ENCODE measurements at places on chromosomes 3 and 15. TPM values are rescaled to one million over a fixed set of nuclear protein-coding genes. Genes with fewer than 3 reads are reported as not detected.

The DPPA2 gene
- 1.2 TPM for polyA plus RNA-seq

The MORC1 gene
- polyA plus RNA-seq: 0.82 TPM

The AZI2 gene
- polyA plus RNA-seq: 86.9 TPM

The CLDN18 gene
- polyA plus RNA-seq: 1.6 TPM

The SYNM gene
- polyA plus RNA-seq: 2.2 TPM

The CPLX3 gene
- 0.13 TPM for polyA plus RNA-seq

The TP63 gene
- 2.2 TPM for polyA plus RNA-seq

The LSAMP gene
- polyA plus RNA-seq: 12.7 TPM

The ZNF770 gene
- 76.2 TPM for polyA plus RNA-seq

The LTF gene
- 3.4 TPM for polyA plus RNA-seq

The SPTSSB gene
- polyA plus RNA-seq: 10.1 TPM

The MOBP gene
- polyA plus RNA-seq: 0.12 TPM

- DNase-seq: no peak
Observed at GRCh38 chr3:143301031-143301901, 181.7 kb downstream of the CHST2 start.

DNA sequence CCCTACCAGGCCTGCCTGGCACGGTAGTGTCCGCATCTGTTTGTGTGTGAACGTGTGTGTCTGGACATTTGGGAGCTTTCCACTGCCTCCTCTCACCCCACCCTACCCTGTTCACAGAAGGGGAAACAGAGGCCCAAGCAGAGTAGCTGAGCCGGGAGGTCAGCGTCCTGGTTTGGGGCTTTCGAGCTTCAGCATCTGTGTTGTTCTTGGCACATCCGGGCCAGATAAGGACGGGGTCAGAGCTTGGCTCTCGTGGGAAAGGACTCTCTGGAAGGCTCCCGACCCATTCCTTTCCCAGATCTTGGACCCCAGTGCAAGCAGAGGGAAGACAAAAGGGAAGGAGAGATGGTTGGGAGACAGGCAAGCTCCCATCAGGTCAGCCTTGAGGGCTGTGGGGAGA, 6.3 kb upstream of the PTH1R start:
- no peak for DNase-seq

DNA sequence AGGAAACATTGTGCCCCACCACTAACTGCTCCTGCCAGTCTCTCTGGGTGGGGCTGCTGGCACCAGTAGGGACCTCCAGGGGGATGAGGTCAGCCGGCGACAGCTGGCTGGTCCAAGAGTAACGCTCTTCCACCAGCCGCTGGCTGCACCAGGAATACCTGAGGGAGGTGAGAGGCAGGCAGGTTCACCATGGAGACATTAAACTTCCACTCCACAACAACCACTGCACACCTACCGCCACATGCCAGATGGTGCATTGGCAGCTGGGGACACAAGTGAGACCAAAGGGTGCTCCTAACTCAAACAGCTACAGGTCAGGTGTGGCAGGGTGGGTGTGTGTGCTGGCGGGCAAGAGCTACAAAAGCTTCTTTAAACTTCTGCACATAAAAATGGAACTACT, 4.5 kb downstream of the POLG start:
- no peak for DNase-seq

DNA sequence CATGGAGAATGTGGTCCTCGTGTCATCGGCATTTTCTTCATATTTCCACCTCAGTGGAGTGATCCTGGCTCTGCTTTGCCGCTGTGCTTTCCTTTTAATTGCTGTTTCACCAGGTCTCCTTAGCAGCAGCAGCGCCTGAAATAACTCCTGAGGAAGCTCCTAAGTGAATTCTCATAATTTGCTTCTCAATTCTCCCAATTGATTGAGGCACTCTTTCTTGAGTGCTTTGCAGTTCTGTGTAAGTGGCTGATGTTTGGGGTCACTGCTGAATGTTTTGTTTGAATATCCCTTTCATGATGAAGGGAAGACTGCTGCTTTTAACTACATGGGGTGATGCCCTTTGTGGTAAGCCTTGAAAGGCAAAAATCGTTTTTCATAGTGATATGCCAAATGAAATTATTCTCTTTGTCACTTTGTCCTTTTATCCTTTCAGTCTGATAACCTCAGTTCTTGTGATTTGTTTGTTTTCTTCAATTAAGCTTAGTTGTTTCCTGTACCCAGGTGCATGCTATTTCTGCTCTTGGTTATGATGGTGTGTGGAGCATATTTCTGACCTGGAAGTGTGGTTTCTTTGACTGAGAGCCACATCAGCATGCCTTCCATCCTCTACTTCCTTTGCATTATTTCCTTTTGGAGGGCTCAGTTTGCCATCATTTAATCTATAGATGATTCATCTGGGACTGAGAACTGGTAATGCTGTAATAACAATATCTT, 36.7 kb downstream of the HMG20A start:
- no peak for DNase-seq

DNA sequence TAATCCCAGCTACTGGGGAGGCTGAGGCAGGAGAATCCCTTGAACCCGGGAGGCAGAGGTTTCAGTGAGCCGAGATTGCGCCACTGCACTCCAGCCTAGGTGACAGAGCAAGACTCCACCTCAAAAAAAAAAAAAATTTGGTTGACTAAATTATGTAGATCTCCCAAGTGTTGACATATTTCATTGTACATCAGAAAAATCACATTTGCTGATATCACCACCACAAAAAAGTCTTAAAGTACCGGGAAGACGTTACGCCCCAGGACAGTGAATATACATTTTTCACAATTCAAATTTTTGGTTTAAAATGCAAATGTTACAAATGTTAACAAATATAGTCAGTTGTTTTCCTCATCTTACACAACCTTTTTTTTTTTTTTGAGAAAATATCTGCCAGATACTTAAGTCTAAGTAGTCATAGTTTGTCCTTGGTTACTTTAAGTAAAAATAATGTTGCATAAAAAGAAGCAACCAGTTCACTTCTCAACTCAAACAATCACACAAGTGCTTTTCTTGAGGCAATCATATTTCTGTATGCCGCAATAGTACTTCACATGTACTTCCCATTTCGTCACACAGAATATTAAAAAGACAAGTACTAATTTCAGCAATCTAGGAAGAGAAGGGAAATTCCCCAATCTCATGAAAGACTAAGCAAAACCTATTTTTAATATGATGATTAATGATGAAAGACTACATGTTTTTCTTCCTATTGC, 41.0 kb upstream of the TCF12 start:
- no peak for DNase-seq

DNA sequence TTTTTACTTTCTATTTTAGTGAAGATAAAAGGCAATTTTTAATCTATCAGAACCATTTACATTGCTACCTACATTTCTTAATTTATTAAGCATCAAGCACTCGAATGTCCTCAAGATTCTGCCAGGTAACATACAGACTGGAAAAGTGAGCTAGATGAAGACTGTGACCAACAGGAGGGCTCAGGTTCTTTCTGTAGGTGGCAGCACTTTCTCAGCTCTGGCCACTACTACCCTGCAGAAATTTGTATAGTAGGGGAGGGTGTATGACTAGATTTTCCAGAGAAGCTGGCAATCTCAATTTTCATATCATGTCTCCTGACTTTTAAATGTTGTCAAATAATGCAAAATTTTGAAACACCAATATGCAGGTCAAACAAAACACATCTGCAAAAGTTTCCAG, 165.0 kb upstream of the SUCLG2 start:
- no peak for DNase-seq

GRCh38 chr15:58146749-58147148, 8.6 kb downstream of the AQP9 start:
- DNase-seq: peak; percentile 55

- no peak for DNase-seq
Observed at GRCh38 chr3:35785234-35785888, 146.0 kb downstream of the ARPP21 start.

DNA sequence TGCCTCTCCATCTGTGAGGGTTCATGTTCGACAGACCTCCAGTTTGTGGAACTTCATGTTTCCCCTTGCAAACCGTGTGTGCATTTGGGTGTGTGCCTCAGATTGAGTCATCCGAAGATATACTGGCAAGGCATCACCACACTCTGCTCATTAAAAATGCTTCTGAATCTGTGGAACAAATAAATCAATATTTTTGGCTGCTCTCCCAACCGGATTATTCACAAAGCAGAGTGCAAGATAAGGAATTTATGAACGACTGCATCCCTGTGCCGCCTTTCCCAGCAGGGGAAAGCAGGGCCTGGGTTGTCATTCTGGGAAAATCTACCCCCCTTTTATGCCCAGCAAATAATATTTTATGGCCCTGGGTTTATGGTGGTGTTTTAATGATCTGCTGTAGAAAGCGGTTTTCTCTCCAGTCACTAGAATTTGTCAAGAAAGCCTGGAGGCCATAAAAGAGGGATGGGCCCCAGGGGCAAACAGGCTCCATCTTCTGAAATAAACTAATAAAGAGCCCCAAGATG, 4.2 kb upstream of the WNT5A start:
- DNase-seq: no peak

DNA sequence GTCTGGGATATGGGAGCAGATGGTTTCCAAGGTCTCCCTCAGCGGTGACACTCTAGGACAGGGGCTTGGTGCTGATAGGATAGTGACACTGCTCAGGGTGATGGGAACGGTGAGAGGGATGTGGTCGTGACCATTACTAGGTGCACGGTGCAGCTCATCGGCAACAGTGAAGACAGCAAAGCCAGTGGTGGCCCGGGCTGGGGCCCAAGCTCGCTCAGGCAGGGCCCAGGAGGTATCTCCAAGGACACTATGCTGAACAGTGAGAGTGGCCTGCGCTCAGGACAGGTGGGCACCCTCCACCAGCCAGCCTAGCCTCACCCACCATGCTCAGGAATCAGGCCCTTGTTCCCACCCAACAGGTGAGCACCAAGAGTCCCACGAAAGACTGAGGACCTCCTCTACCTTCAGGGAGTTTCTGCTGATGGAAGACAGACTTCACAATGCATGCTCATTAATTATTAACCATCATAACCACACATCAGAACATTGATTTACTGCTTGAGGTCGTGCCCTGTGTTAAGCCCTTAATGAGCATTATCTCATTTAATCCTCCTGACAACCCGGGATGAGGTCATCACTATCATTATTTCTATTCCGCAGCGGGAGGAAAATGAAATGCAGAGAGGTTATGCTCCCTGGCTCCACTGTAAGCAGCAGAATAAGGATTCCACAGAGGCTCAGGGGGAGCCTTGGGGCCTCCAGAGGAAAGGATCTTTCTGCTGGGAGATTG, 269.4 kb downstream of the UACA start:
- DNase-seq: no peak

DNA sequence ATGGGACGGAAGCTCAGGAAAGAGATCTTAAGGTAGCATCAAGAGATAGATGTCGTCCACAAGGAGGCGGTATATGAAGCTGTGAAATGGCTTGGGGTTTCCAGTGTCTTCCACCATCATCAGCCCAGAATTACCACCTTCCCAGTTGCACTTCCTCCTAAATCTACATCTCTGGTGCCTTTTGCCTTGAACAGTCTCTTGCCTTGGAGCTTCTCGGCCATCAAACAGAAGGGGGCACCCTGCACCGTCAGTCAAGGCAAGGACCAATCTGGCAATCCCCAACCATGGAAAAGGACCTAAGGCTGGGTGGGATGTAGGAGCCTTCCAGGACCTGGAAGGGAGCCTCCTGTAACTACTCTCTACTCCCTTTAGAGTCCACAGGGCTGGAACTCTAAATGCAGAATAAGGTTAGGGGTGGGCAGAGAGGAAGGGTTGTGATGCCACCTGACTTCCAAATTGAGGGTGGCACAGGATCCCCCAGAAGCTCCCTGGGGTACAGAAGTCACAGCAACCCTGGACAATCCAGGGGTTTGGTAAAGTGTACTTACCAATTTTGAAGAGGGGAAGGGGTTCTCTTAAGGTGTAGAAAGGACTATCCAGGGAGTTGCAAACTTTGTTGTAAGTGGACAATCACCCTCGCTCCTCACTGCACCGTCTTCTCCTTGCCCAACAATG, 1.0 kb upstream of the RYR3 start:
- no peak for DNase-seq

DNA sequence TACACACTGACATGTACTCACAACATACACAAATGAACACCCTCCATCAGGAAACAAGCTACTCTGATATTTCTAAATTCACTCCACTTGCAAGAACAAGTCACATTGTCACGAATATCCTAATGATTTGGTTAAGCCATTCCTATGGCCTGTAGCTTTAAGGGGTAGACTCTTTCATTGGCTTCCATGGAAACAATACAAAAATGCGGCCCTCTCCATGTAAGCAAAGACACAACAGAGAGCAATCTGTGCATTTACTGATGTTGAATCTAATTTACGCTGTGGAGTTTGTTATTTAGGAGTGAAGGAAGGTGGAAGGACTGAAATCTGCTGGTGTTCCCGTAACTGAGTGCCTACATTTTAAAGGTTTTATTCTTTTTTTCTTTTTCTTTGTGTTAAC, 114.5 kb downstream of the FMN1 start:
- no peak for DNase-seq

DNA sequence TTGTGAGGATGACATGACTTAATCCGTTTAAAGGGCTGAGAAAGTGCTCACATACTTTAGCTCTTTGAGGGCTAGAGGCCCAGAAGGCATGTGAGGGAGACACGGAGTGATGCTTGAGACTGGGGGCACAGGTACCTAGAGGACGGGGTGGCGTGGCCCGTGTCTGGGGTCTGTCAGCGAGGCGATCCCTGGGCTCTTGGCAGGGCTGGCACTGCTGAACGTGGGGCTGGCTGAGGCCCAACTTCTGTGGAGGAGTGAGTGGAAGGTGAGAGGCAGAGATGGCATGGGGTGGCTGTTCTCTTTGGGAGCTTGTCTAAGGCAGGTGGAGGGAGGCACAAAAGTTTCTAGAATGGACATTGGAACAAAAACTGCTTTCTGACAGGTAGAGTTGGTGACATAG, 9.5 kb downstream of the SEMA4B start:
- no peak for DNase-seq

- no peak for DNase-seq
Observed at GRCh38 chr3:168083906-168084305, 11.8 kb downstream of the GOLIM4 start.

- DNase-seq: peak; percentile 27
Observed at GRCh38 chr3:78004571-78004970, 964.7 kb downstream of the ROBO2 start.

- DNase-seq: no peak
Observed at GRCh38 chr3:120451272-120451761, 525 bp upstream of the FSTL1 start.

- DNase-seq: no peak
Observed at GRCh38 chr3:28682121-28682520, 333.5 kb upstream of the AZI2 start.

DNA sequence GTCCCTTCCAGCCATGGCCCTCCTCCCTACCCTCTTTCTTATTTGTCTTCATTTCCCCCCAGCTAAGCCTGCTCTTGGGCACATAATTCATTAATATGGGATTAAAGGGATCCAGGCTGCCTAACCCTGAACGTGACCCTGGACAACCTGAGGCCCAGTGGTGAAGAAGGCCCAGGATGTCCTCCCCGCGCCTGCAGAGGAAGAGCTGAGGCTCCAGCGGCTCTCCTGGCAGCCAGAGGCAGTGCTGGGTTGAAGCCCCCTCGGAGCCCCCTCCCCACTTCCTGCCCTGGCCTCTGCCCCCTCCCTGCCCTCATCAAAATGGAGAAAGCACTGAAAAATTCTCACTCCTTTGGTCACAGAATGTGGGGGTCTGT, 96.5 kb upstream of the ATP2B2 start:
- DNase-seq: no peak

GRCh38 chr3:16148783-16149182, 25.7 kb upstream of the GALNT15 start:
- DNase-seq: peak; percentile 7

All from right renal pelvis (tissue), 4 donors.